ENCODE measurements at places on chromosomes 11 and 22.

DNA sequence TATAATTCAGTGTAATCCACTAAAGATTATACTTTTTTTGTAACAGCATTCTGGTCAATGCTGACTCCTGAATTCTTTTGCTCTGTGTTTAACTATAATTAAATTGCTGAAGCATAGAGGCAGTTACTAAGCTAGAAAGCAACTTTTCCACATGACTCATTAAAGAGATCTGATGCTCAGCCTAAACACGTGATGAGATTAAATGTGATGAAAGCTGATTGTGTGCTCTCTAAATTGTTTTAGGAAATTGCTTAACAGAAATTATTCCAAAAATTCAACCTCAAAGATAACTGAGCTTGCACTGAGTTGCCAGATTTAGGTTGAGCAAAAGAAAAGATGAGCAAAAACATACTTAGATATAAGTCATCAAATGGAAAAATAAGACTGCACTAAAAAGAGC is 1033.6 kb downstream of the FAM181B start:
- no peak for DNase-seq

GRCh38 chr11:77677138-77677537 is 39.5 kb upstream of the CLNS1A start:
- DNase-seq: no peak

DNA sequence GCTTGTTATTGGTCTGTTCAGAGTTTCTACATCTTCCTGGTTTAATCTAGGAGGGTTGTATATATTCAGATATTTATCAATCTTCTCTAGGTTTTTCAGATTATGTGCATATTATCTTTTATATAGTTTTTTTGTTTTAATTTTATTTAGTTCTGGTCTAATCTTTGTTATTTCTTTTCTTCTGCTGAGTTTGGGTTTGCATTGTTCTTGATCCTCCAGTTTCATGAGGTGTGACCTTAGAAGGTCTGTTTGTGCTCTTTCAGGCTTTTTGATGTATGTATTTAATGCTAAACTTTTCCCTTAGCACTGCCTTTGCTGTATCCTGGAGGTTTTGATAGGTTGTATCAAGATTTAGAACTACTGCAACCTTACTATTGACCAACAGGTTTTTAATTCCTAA is 117.7 kb downstream of the VPREB1 start:
- DNase-seq: no peak

DNA sequence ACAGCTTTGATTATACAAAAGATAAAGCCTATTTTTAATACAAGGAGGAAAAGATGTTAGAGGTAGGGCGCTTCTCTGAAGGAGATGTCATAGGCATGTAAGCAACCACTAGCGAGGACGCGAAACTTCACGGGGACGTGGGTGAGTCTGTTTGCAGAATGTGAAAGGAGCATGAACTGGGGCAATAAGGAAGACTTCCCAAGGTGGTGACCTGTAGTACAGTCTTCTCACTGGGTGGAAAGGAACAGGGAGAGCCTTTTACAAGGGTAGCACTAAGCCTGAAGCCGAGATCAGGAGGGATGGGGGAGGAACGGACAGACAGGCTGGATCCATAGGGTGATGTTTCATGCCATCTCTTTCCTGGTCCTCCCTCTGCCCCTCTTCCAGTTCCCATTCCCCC is 10.0 kb upstream of the MICAL2 start:
- no peak for DNase-seq

GRCh38 chr11:559712-560304 is 730 bp downstream of the LMNTD2 start:
- no peak for DNase-seq

- DNase-seq: no peak
Measured at GRCh38 chr11:280706-281485, 2.7 kb downstream of the NLRP6 start.

GRCh38 chr22:31185056-31185455 is 25.1 kb downstream of the RNF185 start:
- no peak for DNase-seq

GRCh38 chr22:48844056-48844675 is 983.5 kb downstream of the BRD1 start:
- no peak for DNase-seq

- DNase-seq: no peak
Measured at GRCh38 chr11:64028398-64029115, 7.2 kb upstream of the FLRT1 start.

DNA sequence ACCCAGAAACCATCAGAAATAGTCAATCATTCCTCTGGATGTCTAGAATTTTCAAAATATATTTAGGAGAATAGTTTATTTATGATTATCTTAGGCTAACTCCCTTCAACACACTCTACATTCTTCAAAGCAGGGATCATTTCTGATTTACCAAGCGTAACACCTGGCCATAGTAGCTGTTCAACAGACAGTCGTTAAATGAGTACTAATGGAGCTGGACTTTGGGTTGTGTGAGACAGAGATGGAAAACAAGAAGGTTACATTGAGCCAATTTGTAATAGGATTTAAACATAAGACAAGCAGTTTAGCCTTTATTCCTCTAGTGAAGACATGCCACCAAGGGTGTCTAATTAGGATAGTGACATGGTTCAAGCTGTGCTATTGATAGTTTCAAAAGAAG is 129.2 kb upstream of the ANO3 start:
- DNase-seq: no peak

DNA sequence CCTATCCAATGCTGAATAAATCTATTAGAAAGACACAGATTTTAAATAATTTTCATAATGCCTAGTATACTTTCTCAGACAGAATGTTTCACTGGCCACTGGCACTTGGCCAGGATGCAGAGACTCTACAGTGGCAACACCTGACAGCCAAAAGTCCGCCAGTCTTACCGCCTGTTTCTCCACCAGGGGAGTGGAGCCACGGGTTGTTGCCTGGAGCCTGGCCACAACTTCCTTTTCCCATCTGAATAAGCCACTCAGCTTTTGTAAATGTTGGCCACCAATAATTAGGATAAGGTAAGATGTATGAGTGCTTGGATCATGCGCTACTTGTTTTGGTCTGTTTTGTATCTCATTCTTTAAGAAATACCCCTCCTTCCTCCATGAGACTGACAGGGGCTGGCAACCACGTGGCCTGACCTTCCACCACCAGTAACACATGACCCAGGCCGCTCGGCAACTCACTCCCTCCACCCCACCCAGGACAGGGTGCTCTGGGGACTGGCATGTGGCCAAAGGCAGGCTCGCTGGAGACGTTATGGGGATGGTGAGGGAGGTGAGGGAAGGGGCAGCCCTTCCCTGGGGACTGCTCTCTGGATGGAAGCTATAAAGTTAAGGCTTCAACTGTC is 93.0 kb upstream of the BID start:
- no peak for DNase-seq

DNA sequence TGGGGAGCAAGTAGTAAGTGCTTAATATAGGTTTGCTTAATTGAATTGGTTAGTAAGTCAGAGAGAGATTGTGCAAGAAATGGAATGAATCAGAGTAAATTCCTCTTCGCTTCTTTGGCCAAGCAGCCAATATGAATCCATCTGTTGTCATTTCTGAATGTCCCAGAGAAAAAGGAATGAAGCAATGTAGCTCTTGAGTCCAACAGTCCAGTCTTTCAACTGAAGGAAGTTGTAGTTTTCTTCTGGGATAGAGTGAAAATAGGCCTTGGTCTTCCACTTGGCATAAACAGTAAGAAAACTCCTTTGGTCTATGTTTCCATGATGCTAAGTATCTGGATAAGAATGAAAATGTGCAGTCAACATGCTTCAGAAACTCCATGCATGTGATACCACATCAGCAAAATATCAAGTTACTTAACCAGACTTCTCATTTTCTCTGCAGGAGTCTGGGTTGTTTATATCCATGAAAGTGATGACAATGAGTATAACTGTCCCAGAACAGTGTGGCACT is 1.8 kb upstream of the FIBIN start:
- DNase-seq: no peak

DNA sequence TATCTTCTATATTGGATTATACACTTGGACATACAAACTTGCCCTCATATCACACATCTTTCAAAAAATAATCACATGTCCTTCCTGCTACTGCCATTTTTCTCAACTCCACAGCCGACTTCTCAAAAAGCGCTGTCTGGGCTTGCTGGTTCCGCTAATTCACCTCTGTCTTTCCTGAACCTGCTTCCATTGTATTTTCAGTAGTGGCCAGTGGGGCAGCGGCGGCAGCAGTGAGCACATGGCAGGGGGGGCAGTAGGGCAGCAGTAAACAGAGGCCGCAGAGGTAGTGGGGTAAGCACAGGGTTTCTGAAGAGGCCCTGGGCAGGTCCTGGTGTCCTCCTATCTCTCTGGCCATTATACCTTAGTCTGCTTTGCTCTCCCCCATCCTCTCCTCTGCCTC is 126.3 kb downstream of the RRAS2 start:
- no peak for DNase-seq

GRCh38 chr11:35030716-35031213 is 108.2 kb upstream of the CD44 start:
- no peak for DNase-seq

DNA sequence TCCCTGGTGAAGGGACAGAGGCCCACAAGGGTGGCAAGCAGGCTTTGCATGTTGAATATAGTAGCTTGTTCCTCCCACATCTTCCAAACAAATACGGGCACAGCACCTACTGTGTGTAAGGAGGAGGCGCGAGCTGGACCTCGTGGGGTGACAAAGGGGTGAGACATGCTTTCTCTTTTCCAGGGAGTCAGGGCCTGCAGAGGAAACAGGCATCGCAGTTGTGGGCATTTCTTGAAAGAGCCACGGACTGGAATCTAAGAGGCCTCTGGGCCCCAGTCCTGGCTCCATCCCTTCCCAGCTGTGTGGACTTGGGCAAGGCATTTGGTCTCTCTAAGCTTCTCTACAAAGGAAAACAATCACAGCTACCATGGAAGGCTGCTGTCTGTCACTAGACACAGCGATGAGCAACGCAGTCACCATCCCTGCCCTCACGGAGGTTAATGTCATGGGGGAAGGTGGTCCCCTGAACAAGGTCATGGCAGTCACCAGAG is 13.0 kb upstream of the CDC42EP1 start:
- DNase-seq: no peak

- peak; percentile 1 for DNase-seq
Measured at GRCh38 chr11:103035791-103036434, 56.0 kb downstream of the DCUN1D5 start.

- no peak for DNase-seq
Measured at GRCh38 chr11:115623021-115623451, 118.8 kb upstream of the CADM1 start.

DNA sequence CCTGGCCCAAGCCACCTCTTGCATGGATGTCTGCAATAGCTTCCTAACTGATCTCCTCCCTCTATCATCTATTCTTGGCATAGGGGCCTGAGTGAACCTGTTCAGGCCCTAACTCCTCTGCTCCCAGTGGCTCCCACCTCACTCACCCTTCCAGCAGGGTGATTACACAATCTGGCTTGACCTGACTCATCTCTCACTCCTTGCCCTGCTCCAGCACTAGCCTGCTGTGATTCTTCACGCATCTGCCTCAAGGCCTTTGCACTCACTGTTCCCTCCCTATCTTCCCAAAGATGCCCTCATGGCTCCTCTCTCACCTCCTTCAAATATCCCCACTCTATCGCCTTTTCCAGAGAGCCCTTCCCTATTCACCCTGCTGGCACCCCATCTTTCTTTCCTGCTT is 10.5 kb downstream of the SCN4B start:
- DNase-seq: no peak

All from T-cell (primary cell).